ENCODE measurements at places on chromosomes 5 and 9.

DNA sequence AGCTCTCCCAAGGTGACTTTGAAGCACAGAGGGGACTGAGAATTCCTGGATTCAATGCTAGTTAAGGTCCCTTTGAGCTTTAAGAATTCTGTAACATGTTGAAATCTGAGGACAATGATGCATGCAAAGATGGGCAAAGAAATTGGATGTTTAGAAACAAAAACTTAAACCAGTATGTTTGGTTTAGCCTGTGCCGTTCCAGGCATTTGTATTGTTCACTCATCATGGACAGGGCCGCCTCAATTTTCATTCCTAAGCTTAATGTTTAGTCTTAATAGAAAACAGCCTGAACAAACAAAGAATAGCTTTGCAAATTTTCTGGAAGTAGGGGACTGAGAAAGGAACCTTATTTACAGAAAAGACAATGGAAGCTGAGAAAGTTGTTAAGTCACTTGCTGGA lies 267.8 kb downstream of the ARHGEF28 start:
- DNase-seq = no peak

DNA sequence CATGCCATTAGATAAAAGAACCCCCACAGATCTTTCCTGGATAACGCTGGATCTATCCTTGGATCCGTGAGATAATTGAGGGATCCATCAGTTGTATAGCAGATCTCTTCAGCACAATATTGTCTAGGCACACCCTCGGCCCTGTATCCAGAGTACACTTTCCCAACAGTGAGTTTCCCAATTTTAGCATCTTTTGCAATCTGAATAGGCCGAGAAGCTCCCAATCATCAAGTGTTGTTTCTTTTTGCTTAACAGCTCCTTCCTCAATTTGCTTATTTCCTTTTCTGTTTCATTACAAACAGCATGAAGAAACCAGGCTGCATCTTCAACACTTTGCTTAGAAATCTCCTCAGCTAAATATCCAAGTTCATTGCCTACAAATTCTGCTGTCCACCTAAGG lies 4.4 kb upstream of the SPTLC1 start:
- DNase-seq = no peak

- DNase-seq = peak; percentile 83
These were observed 204.4 kb downstream of the EFNA5 start for GRCh38 chr5:107466233-107466769.

- DNase-seq = no peak
These were observed 85.7 kb downstream of the ALDH7A1 start for GRCh38 chr5:126509339-126509738.

DNA sequence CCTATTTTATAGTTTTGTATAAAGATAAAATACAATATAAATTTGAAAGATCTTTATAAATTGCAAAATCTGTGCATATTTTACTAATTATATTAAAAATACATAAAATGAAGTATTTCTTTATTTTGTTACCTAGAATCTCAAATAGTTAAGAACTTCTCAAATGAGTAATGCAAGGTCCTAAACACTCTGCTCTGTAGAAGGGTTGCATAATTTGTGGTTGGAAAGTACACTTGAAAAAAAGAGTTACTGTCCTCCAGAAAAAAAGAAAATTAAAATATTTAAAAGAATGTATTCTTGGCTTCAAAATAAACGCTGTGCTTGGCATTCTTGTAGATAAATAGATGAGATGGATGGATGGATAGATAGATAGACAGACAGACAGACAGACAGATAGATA lies 428.8 kb upstream of the CDH6 start:
- DNase-seq = peak; percentile 0

DNA sequence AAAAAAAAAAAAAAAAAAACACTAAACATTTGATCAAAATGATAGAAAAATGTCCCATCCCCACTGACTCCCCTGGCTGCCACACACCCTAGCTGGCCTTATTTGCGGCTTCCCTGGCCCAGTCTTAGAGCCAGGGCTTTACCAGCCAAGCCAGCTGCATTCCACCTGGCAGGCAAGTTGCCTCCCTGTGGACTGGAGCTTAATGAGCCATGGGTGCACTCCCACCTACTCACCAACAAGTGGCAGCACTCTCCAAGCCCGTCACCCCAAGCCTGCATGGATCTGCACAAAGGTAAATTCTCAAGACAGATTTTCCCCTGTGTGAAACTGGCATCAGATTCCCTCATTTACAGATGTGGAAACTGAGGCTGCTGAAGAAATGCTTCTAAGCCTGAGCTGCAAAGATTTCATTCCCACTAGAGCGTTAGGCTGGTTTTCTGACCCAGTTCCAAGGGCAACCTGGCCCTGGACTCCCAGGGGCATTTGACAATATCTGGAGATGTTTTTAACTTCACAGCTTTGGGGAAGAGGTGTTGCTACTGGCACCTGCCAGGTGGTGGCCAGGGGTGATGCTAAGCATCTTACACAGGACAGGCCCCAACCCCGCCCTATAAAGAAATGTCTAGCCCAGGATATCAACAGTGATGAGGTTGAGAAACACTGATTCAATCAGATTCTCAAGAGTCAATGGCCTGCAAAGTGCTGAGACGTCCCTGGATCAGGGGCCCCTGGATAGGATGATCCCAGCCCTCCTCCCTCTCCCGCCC lies 21.9 kb upstream of the VDAC1 start:
- DNase-seq = peak; percentile 51

GRCh38 chr9:102950346-102950745 lies 44.8 kb upstream of the CYLC2 start:
- DNase-seq = no peak

GRCh38 chr5:143118222-143118621 lies 285.3 kb downstream of the NR3C1 start:
- DNase-seq = no peak

GRCh38 chr5:57033103-57033502 lies 81.2 kb upstream of the MIER3 start:
- DNase-seq = no peak

DNA sequence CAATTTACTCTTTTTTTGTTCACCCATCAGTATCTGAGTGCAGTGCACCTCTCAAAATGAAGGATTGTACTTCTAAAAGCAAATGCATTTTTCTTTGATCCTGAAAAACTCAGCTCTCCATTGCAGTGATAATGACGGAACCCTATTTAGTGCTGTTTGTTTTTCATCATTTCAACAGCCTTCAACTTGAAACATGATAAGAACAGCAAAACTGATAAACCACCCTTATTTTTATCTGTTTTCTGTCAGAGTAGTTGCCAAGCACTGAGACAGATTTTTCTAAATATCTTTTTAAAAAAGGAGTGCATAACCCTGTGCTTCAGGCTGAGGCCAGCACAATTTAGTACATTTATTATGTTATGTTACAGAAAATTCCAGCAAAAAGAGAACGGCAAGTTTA lies 549.8 kb upstream of the DMAC1 start:
- DNase-seq = no peak

DNA sequence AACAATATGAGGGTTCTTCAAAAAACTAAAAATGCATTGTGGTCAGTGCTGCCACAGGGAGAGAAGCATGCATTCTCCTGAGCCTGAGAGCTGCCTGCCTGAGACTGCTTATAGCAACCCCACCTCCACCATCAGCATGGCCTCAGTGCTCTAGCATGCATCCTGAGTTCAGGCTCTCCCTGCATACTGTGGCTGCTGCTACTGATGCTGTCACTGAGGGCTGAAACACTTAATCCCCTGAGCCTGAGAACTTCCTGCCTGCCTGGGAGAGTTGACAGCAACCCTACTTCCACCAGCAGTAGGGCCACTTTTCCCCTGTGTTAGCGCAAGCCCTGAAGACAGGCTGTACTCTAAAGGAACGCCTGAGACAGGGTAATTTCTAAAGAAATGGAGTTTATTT lies 206.0 kb downstream of the FBXO4 start:
- DNase-seq = no peak

DNA sequence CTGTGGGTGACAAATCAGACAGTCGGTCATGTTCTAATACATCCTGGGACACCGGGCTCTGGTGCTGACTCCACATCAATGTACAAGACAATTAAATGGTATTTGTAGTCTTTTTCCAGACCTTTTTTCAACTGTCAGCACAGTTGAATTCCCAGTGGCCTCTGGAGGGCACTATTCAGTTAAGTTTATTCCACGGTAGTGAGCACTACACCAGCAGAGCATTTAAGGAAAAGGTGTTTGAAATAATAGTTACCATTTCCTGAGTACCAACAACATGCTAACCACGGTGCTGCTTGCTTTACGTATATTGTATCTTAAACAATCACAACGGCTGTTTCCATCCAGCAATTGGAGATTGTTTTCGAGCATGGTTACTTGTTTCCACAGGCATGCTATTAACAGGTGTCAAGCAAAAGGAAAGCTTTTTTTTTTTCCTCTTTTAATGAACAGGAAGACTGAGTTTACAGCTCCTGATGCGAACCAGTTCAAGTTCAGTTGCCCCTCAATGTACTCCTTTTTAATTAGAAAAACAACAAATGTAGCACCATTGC lies 186.7 kb downstream of the PDZD2 start:
- DNase-seq = peak; percentile 62

DNA sequence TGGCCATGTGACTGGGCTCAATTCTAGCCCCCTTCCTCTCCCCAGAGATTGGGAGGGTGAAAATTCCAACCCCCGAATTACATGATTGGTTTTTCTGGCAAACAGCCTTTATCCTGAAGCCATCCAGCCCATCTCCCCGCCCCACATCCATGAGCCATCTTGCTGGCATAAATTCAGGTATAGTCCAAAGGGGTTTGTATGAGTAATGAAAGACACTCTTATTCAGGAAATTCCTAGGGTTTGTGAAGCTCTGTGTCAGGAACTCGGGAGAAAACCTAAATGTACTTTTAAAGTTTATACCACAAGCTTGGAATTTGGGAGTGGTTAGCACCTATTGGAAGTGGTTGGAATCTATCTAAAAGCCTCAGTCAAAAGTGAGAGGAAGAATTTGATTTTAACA lies 80.6 kb upstream of the SIMC1 start:
- DNase-seq = peak; percentile 91

- DNase-seq = peak; percentile 67
These were observed 53.3 kb upstream of the SLIT3 start for GRCh38 chr5:169354263-169354662.

DNA sequence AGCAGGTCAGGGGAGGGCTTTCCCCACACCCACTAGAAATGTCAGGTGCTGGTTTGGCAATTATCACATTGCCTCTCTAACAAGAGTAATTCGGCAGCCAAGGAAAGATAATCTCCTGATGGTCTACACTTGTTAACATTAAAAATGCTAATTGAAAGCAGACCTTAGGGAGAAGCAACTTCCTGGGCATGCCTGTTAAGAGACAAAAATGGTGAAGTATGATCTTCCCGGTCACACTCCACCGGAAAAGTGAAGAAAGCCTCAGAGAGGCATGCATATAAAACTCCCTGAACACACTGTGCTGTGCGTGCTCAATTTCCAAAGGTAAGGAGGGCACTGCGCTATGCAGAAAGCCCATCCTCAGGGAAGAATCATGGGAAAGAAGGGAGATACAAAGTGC lies 244.3 kb downstream of the FAM170A start:
- no peak for DNase-seq

- no peak for DNase-seq
These were observed 255.3 kb upstream of the SMARCA2 start for GRCh38 chr9:1759771-1760300.

- peak; percentile 57 for DNase-seq
These were observed 92.0 kb downstream of the ZNF608 start for GRCh38 chr5:124654418-124654817.

DNA sequence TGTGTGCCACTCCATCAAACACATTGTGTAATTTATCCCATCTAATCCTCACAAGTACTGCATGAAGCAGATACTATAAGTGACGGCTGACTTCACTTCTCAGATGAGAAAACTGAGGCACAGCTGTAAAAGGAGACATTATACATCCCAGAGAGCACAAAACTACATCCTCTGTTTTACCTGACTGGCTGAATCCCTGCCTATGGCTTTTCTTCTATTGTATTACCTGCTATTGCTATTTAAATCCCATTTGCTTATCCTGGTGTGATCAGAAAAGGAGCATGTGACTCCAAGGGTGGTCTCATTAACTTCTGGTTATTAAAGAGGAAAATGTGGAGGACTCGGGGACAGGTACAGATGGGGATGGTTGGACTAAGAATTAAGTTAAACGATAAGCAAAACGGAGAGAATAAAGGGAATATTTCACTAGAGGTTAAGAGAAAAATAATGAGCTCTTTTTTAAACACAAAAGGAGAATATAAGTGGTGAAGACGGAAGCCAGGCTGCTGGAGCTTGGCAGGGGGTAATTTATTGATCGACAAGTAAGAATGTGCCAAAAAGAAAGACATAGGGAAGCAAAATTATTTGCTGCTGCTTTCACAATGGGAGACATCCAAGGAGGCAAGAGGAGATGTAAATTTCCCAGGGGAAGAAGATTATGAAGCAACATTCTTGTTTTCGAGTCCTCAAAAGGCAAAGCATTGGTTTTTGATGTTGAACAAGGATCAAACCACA lies 155.7 kb upstream of the GPR151 start:
- DNase-seq = no peak

DNA sequence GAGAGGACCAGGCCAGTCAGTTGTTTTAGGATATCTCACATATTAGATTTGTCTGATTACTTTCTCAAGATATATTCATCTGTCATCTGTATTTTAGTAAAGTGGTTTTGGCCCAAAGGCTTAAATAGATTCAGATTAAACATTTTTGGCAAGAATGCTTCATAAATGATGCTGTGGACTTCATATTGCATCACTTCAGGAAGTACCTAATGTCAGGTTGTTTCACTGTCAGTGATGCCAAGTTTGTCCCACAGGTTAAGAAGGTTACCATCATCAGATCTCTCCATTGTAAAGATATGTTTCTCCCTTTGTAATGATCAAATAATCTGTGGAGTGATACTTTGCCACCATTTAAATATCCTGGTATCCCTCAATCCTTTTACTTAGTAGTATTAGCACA lies 37.3 kb downstream of the ERCC6L2 start:
- DNase-seq = no peak

DNA sequence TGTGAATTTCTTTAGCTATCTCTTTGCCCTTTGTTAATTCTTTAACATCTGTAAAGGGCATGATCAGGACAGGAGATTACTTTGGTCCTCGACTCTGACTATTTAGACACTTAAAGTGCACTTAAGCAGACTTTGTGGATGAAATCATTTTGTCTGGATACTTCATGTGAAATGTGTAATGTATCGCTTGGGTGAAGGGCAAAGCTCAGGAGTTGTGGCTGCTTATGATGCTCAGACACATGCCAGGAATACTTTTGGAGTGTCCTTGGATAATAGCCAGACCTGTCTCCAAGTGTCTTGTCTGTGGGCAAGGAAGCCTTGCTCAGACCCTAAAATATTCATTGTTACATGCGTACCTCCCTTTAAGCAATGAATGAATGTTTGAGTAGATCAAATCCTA lies 87.8 kb downstream of the RAI14 start:
- peak; percentile 99 for DNase-seq

DNA sequence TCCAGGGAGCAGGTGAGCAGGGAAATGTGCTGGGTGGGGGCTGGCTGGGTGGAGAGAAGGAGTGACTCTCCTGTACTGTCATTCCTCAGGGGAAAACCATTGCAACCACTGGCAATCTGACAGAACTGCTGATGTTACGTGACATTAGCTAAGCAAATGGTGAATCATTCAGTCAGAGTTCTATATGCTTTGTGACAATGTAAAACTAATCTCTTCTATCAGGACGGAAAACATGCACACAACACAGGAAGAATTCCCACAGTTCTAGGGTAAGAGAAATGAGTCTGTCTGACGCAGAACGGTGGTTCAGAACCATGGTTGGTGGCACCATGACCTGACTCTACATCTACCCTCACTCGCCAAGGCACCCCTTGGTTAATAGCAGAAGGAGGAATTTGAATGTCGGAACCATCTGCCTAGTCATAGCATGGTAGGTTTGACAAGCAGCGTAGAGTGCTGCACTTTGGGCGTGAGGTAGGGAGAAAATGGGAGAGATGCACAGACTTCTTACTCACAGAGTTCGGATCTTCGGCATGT lies 243.6 kb upstream of the PANK3 start:
- DNase-seq = peak; percentile 86

All from fibroblast of skin of right biceps (primary cell).